ENCODE measurements at places on chromosomes 16 and 17.

GRCh38 chr16:53948734-53949430 lies 244.9 kb downstream of the FTO start:
- DNase-seq, result no peak

GRCh38 chr16:61421111-61421510 lies 615.1 kb downstream of the CDH8 start:
- no peak for DNase-seq

- no peak for DNase-seq
Measured at GRCh38 chr16:20791923-20792612, 14.2 kb downstream of the ERI2 start.

DNA sequence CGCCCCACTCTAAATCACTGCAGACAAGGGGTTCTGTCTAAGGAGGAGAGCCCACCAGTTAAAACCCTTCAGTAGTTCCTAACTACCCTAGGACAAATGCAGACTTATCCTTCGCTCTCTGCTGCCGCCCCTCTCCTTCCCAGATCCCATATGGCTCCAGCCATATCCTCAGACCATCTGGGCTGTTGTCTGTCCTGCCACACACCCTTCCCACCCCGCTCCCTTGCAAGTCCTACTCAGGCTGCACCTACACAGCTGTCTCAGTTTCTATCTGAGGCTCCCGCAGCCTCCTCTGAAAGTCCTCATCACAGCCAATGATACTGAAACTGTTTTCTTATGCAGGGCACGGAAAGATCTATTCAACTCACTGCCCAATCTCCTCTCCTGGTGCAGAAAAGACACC lies 720 bp upstream of the BCKDK start:
- DNase-seq, result no peak

GRCh38 chr17:4263282-4264215 lies at the start of gene ANKFY1:
ANKFY1 (minus strand) TSS chr17:4263979; CDS start chr17:4263941, 38 bp downstream.
- peak; percentile 94 for DNase-seq

DNA sequence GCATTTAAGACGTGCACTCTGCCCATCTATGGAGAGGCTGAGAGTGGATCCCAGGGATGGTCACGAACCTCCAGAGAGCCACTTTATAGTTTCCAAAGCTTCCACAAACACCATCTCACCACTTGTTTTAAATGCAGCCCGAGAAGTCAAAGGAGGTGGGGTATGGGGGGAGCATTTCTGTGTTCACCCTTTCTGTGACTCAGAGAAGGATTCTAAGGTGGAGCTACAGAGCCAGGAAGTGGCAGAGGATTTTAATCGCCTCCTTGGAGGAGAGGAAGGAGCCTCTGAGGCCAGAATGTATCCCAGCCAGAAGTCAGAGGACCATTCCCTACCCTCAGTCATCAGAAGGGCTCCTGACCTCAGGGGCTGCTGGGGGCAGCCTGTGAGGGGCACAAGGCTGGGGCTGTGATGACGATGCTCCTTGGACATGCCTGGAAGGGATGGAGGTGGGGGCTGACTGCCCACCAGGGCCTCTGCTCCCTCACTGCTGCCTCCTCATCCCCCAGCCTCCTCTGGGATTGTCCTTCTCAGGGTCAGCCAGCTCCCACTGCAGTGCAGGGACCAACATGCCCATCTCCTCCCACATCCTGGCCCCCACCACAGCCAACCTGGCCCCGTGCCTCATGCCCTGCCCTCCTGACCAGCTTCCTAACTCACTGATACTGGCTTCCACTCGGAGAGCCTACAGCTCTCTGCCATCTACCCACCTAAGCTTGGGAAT lies 2.8 kb downstream of the XYLT2 start:
- DNase-seq, result no peak

- no peak for DNase-seq
Measured at GRCh38 chr17:48351911-48352332, 78.1 kb downstream of the SKAP1 start.

GRCh38 chr17:6969323-6969726 lies 26.5 kb upstream of the ALOX12 start:
- no peak for DNase-seq

- no peak for DNase-seq
Measured at GRCh38 chr17:27224526-27225315, 69.2 kb upstream of the WSB1 start.

GRCh38 chr17:1942066-1942365 lies 83.1 kb downstream of the RTN4RL1 start:
- DNase-seq, result no peak

GRCh38 chr16:79045191-79045590 lies 555.3 kb downstream of the MAF start:
- no peak for DNase-seq

GRCh38 chr16:25089351-25089750 lies 22.2 kb upstream of the LCMT1 start:
- DNase-seq, result no peak

DNA sequence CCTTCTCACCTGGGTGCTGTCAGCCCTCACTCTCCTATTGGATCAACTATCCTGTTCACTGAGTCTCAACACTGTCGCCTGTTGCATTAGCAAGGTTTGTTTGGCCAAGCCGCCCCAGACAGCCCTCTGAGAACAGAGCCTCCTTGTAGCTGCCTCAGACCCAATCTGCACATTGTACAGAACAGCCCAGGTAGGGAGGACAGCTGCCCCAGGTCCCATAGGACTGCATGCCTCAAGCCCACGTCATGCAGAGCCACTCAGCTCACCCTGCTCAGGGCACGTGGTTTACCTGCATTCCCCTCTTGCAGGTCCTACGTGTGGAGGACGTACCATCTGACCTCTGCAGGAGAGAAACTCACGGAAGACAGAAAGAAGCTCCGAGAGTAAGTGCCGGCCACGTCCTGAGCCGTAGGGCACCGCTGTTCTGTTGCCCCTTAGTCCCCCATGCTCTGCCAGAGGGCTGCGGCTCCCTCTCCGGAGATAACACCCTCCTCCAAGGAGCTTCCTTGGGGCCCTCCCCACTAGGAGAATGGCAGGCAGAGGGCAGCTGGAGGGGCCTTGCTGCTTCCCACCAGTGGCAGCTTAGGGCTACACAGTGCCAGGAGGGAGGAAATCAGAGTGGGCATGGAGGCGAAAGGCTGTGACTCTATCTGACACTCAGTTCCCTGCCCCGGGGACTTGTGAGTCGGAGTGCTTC lies 2.8 kb downstream of the SNRNP25 start:
- DNase-seq, result no peak

- DNase-seq, result no peak
Measured at GRCh38 chr17:80160536-80160935, 9.3 kb upstream of the CARD14 start.
